Heart left ventricle (tissue), 16 donors: ENCODE measurements at places on chromosomes 12 and 14. TPM values are rescaled to one million over a fixed set of nuclear protein-coding genes. Genes with fewer than 3 reads are reported as not detected.

DNA sequence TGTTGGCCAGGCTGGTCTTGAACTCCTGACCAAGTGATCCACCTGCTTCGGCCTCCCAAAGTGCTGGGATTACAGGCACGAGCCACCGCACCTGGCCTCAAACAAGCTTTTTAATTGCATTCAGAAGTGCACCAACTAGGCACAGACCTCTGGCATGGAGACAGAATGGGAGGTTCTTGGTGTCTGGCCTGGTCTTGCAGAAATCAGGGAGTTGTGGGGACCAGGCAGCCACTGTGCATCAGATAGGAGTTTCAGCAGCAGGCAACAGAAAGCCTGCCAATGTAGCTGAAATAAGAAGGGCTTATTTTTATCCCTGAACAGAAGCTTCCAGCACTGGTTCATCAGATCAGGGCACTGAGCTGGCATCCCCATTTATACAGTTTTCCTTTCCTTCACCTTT is 22.2 kb upstream of the TCL1B start:
- no peaks in the 10 kb centered on the region for H3K4me1 ChIP-seq
- no peak overlapping the region for H3K4me3 ChIP-seq
- H3K36me3 ChIP-seq: no peaks in the 10 kb centered on the region
- no peak overlapping the region for H3K27ac ChIP-seq
- no peak for DNase-seq

GRCh38 chr12:57524814-57525614 is 2.4 kb downstream of the MBD6 start:
- H3K27me3 ChIP-seq: no peaks in the 10 kb centered on the region
- H3K36me3 ChIP-seq: peaks cover 4% of the 10 kb centered on the region
- no peak overlapping the region for H3K27ac ChIP-seq
- no peak for DNase-seq
- H3K4me3 ChIP-seq: no peak overlapping the region

Gene MYF5
- not detected for total RNA-seq

DNA sequence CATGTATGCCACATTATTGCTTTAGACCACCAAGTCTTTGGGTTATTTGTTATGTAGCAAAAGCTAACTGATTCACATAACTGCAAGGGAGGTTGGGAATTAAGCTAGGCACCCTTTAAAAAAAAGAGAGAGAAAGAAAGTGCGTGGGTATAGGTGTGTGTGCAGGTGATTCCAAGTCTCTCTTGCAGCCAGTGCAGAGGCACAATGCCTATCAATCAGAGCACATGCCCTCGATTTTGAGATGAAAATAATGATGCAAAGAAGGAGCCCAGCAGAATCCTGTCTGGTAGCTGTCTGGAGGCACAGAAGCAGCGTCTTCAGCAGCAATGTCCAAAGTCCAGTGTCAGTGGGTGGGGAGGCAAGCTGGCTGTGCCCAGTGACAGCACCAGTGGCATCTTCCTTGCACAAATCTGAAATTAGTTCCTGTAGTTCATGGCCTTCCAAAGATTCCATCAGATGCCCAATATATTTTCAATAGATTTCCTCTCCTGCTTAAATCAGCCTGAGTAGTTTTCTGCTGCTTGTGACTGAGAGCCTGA is 62.4 kb upstream of the TBPL2 start:
- DNase-seq: no peak
- no peaks in the 10 kb centered on the region for H3K4me1 ChIP-seq
- H3K4me3 ChIP-seq: no peak overlapping the region
- no peaks in the 10 kb centered on the region for H3K36me3 ChIP-seq
- H3K27ac ChIP-seq: no peak overlapping the region
- H3K27me3 ChIP-seq: no peaks in the 10 kb centered on the region

DNA sequence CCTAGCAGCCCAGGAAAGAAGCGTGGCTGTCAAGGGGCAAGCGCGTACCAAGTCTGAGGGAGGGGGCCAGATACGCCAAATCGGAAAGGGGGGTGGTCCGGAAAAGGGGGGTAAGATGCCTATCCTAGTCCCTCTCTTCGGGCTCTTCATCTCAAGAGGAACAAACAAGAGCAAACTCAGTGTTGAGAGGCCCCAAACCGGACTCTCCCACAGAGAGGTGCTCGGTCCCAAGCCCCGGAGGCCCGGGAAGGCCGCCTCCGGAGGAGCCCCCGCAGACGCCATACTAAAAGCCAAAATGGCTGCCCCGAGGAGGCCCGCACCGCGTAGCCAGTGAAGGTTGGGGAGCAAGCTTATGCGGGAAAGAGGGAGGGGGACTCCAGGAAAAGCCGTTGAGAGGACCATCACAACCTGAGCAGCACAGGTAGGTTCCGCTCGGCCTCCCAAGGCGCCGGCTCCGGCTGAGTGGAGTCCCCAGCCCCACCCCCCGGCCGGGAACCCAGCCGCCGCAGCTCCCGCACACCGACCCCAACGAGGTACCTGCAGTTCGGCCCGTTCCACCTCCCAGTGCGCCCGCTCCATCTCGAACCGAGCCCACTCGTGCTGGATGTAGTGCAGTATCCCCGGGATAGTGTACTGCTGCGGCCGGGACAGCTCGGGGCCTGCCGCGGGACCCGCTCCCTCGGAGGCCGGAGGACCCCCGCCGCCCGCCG is at the start of gene AP4S1:
TSS of gene AP4S1 (plus strand) at position 283 of the 710 bp plus-strand sequence. CDS start 40,548 bp downstream, outside the sequence.
- peaks cover 5% of the 10 kb centered on the region for H3K36me3 ChIP-seq
- peak; percentile 70 for DNase-seq
- peak within 1 kb of the TSS; percentile 96 for H3K4me3 ChIP-seq
- H3K4me1 ChIP-seq: peaks cover 28% of the 10 kb centered on the region

Gene SLC7A8
- 34.1 TPM for total RNA-seq

DNA sequence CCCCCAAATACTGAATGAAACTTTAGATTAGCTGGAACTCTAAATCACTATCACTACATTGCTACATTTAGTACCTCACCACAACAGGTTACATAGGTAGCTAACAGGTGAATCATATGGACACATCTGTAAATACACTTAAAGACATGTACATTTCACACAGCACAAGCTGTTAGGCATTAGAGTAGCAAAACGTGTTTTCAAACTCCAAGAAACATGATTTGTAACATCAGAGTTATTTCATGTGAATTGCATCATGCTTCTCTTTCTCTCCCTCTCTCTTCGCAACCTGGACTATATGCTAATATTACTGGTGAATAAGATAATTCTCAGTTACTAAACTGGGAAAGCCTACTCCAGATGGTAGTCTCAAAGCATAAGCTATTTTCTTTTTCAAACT is 4.3 kb downstream of the SEL1L start:
- no peak overlapping the region for H3K4me3 ChIP-seq
- DNase-seq: no peak
- H3K27ac ChIP-seq: no peak overlapping the region
- H3K27me3 ChIP-seq: no peaks in the 10 kb centered on the region
- peaks cover 33% of the 10 kb centered on the region for H3K36me3 ChIP-seq

GRCh38 chr12:66901138-66901932 is 222.5 kb upstream of the GRIP1 start:
- no peaks in the 10 kb centered on the region for H3K36me3 ChIP-seq
- DNase-seq: no peak
- no peaks in the 10 kb centered on the region for H3K27me3 ChIP-seq
- H3K27ac ChIP-seq: no peak overlapping the region
- no peaks in the 10 kb centered on the region for H3K4me1 ChIP-seq

- H3K27ac ChIP-seq: peak overlapping the region; percentile 69
- H3K4me3 ChIP-seq: no peak overlapping the region
- DNase-seq: no peak
- no peaks in the 10 kb centered on the region for H3K4me1 ChIP-seq
- no peaks in the 10 kb centered on the region for H3K36me3 ChIP-seq
Observed at GRCh38 chr12:21529456-21529855, 3.4 kb downstream of the SPX start.

Gene LMO3
- 8.8 TPM for total RNA-seq

- DNase-seq: no peak
- H3K36me3 ChIP-seq: no peaks in the 10 kb centered on the region
- H3K4me1 ChIP-seq: peaks cover 11% of the 10 kb centered on the region
- no peak overlapping the region for H3K4me3 ChIP-seq
Observed at GRCh38 chr14:68449561-68450181, 343.2 kb downstream of the ZFP36L1 start.

- no peak for DNase-seq
- no peaks in the 10 kb centered on the region for H3K4me1 ChIP-seq
Observed at GRCh38 chr14:80545935-80546854, 334.9 kb upstream of the DIO2 start.
